ENCODE measurements at places on chromosomes 16 and 17. TPM values are rescaled to one million over a fixed set of nuclear protein-coding genes. Genes with fewer than 3 reads are reported as not detected.

- DNase-seq = no peak
Observed at GRCh38 chr17:77379832-77380231, 239.1 kb downstream of the SEC14L1 start.

DNA sequence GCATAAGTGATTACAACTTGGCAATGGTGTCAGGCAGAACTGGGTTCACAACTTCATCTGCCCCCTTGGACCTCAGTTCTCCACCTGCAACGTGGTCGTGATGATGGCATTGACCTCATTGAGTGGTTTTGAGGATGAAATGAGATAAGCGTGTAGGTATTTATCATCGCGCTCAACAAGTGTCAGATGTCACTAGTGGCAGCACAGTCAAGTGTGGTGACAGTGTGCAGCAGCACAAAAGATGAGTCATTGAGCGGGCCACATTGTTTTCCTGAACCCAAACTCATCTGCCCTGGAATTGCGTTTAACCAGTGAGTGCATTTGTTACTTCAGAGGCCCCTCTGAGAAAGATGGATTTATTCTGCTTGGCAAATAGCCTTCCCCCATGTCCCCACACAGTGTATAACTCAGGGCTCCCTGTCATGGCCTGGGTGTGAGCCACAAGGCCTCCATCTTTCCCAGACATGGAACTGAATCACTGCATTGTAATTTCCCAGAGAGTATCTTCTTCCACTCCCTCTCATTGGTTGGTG lies 20.9 kb downstream of the IRX3 start:
- no peak for DNase-seq

TP53TG3B gene
- not detected for total RNA-seq

GRCh38 chr17:80103449-80104085 lies 2.2 kb downstream of the GAA start:
- no peak for DNase-seq

DNA sequence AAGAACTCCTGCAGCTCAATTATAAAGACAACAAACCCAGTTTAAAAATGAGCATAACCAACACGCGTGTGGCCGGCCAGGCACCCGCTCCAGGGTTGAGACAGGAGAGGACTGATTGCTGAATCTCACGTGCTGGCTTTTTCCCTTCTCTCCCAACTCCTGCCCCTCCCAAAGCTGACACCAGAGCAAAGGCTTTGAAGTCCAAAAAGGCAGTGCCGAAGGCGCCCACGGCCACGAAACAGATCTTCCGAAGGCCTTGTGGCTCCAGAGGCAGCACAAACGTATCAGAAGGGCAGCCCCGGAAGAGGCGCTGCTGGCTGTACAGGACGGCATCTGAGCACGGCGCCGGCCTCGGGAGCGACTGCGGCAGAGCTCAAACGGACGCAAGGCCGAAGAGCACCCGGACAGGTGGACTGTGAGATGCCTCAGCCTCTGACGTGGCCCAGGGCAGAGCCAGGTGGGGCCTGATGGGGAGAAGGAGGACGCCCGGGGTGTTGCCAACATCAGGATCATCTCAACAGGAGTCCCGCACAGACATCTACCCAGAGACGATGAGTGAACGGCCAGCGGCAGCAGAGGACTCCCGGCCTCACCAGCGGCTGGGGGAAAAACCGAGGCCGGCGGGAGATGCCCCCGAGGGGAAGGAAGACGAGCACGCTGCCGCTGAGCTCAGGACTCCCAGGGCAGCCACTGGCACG lies 10.5 kb downstream of the CLCN7 start:
- no peak for DNase-seq

GRCh38 chr16:27779641-27780164 lies 229.8 kb downstream of the KATNIP start:
- no peak for DNase-seq

- peak; percentile 92 for DNase-seq
Observed at GRCh38 chr16:30956601-30957455, 726 bp upstream of the SETD1A start.

TMEM92 gene
- total RNA-seq = not detected

- DNase-seq = no peak
Observed at GRCh38 chr17:50093246-50093645, 1.9 kb upstream of the PDK2 start.

DNA sequence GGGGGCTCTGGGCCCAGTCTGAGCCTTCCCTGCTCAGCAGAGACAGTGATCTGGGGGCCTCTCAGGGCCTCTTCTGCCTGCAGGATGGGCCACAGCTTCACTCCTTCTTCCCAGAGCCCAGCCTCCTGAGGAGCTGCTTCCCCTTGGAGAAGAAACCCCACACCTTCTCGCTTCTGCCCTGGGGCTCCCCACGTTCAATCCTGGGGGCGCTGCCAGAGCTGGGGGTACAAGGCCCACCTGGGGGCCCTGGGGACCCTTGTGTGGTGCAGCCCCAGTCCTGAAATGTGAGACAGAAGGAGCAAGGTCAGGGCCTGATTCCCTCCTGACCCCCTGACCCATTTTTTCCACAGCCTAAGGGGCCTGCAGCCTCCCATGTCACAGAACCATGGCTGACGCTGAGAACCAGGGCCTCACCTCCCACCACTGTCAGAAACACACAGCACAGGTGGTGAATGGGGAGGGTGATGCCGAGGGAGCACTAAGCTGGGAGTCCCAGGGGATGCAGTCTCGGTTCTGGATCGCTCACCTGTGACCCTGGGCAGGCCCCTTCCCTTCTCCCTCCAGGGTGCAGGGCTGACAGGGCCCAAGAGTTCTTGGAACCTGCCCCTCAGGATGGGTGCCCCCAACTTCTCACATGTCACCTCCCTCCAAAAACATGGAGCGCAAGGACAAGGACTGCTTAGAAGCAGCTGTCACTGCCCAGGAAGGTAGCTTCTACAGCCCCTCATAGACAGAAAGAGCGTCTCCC lies 21.6 kb upstream of the MPO start:
- DNase-seq = no peak

DNA sequence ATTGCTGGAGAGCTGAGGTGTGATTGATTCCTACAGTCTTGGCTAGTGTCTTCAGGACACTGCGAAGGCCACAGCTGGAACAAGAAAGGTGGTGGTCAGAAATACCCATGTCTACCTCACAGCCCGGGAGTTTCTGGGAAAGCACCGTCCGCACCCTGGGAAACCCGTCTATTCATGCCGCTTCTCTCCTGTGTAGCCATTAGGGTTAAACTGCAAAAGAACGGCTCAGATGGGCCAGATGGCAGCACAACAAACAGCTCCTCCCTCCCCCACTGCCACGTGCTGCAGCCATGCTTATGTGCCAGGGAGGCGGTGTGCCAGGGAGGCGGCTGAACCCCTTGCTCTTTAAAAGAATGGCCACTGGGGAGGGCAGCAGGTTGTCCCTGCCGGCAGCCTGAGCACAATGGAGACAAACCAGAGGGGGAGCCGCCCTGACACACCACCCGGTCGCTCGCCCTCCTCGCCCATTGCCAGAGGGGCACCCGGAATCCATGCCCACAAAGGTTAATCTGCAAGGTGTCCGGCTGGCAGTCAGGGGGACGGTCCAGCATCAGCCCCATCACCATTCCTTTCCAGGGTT lies 65.2 kb downstream of the CYTH1 start:
- DNase-seq = peak; percentile 33

DNA sequence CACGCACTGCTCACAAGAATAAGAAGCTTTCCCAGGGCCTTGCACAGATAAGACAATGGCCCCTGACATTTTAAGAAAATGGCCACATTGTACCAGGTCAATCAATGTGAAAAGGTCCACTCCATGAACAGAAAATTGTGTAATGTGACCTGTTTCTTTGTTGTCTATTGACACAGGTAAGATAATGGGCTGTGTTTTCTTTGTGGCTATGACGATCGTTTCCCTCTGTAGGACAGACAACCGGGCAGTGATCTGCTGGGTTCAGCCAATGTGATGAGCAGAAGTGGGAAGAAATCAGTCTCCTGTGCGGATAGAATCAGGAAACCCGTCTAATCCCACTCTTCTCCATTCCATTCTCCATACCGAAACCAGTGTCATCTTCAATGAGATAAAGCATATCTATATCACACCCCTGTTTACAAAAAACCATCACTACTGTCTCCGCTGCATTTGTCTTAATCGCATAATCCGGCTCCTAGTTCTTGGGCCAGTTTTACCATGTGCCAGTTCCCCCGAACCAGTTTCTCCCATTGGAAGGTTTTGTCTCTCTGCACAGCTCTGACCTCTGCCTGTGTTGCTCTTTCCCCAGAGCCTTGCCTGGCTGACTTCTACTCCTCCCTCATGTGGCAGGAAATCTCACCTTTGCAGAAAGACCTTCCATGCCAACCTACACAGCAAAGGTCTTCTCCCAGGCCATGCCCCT lies 66.9 kb upstream of the ATF7IP2 start:
- no peak for DNase-seq

DNA sequence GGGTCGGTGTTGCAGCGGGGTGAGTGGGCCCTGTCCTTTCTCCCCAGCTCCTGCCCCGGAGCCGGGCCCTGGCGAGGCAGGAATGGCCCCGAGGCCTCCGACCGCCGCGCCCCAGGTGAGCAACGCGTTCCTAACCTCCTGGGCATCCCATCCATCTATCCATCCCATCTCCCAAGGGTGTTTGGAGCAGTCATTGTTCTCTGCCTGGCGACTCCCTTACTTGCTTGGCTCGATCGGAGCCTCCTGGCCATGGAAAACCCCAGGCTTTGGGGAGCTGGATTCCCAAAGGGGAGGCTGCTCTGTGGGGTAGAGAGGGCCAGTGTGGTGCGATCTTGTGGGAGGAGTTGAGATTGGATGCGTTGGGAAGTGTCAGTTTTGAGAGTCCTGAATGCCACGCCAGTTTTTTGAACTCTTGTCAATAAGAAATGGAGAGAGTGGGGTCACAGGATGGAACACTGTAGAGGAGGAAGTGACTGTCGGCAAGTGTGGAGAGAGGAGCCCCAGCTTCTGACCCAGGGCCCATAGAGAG lies 684 bp downstream of the ZFP90 start:
- no peak for DNase-seq

DNA sequence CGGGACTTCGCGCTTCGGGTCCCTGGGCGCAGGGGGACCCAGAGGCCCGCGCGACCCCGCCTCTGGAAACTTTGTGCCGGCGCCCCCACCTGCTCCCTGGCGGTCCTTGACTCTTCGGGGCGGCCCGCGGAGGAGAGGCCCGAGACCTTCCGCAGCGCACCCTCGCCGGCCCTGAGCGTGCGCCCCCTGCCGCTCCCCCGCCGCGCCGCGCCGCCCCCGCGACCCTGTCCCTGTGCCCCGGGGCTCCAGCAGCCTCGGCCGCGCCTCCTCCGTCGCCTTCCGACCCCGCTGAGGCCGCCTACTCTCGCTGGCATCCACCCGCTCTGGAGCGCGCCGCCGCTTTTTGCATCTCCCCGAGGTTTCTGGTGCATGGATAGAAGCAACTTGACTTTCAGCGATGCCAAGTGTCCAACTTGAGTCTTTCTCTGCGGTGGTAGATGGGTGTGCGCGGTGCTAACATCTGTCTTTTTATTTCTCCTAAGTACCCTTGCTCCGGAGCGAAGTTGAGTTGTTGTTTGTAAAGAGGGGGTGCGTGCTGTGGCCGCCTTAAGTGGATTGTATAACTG lies 414 bp downstream of the DUSP14 start:
- peak; percentile 67 for DNase-seq

TSNAXIP1 gene
- total RNA-seq = 1.3 TPM

DNA sequence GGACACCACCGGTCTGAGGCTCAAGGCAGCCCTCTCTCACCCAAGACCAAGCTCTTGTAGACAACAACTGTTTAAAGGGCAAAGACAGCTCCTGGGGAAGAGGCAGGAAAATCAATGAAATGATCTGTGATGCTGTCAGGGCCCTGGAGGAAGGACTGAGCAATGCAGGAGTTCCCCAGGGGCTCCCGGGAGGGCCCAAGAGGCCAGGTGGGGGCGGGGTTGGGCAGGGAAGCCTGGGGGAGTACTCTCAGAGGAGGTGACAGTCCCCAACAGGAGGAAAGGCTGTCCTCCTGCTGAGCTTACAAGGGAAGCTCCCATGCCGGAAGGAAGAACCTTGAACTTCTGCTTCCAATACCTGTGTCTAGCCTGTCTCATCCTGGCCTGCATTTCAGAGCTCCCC lies 8.3 kb upstream of the NOS2 start:
- no peak for DNase-seq

DNA sequence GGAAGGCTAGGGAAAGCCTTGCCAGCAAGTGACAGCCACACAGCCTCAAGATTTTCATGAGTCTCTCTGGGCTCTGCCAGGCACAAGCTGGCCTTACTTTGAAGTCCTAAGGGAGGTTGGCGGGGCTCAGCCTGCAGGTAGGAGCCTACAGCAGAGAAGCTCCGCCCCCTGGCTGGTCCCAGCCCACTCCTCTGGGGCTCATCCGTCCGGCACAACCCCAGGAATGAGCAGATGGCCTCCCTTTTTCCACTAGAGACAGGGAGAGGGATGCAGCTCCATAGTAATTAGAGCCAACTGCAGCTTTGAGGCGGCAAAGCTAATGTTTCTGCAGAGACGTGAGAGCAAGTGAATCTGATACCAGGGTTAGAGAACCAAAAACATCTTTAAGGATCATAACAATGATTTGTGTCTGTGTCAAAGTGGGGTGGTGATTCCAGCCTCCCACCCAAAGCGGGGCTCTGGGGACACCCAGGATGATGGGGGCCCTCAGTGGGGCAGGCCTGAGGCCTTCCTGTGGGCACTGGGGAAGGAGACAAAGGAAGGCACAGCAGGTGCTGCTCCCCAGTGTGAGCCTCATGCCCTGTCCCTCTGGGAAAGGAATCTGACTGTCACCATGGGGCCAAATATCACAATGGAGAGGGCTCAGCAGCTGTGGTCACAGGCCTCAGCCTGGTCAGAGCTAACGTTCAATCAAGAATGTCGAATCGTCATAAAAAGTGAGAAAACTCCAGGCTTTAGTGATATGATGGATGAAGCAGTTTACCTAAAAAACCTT lies 61.5 kb downstream of the RBFOX3 start:
- DNase-seq = no peak

All from activated T-cell treated with anti-CD3 and anti-CD28 coated beads, Interleukin-2, amount 50 U/mL, for 4 hours (primary cell).